ENCODE measurements at places on chromosomes 2 and 18.

- DNase-seq = peak; percentile 53
Observed at GRCh38 chr2:101697124-101698013, at the start of gene MAP4K4. Gene MAP4K4, plus strand, starts transcription at chr2:101697707. Its CDS starts 374 bp downstream, at chr2:101698081.

DNA sequence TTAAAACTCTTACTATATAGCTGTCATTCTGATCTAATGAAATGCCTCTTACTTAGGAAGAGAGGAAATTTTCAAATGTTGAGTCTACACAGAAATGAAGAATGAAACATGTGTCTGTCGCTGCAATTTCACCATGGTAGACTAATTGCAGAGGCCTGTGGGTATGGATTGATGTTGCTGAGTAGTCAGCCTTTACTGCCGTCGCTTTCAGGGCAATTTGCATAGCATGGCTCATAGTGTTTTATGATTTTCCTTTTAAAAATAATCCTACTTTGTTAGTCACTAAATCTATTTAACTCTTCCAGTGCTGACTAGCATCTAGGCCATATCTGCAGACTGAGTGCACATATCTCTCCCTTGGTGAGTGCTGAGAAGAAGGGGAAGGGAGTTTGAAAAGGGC lies 819.2 kb downstream of the SATB2 start:
- DNase-seq = no peak

GRCh38 chr2:120935339-120936313 lies 200.0 kb downstream of the GLI2 start:
- no peak for DNase-seq

DNA sequence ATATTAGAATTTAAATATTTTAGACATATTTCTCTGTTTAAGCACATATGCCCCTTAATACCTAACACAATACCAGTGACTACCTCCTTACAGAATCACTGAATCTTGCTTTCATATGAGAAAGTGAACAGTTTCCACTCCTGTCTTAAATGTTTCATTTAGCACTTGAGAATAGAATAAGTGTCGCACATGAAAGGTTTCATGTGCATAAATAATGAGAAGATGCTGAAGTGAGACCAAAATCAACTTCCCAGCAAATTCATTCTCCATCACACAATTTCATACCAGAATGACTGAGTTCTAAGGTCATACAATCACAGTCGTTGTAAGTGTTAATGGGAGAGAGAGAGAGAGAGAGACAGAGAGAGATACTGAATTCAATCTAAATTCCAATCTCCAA lies 51.2 kb downstream of the ATIC start:
- no peak for DNase-seq

GRCh38 chr2:120247851-120248250 lies 4.8 kb upstream of the RALB start:
- no peak for DNase-seq

GRCh38 chr2:165293440-165294420 lies 54.5 kb downstream of the SCN2A start:
- peak; percentile 73 for DNase-seq

GRCh38 chr2:124663645-124663997 lies 638.5 kb downstream of the CNTNAP5 start:
- DNase-seq = no peak

DNA sequence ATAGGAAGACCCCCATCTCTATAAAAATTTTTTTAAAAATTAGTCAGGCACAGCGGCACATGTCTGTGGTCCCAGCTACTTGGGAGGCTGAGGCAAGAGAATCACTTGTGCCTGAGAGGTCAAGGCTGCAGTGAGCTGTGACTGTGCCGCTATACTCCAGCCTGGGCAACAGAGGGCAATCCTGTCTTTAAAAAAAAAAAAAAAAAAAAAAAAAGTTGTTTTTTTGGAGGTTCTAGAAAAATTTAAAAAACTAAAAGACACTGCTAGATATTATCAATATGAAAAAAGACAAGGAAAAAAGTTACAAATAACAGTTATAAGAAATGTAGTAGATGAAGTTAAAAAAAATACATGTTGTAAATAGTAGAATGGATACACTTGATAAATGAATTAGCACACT lies 56.1 kb upstream of the C2orf15 start:
- DNase-seq = no peak

DNA sequence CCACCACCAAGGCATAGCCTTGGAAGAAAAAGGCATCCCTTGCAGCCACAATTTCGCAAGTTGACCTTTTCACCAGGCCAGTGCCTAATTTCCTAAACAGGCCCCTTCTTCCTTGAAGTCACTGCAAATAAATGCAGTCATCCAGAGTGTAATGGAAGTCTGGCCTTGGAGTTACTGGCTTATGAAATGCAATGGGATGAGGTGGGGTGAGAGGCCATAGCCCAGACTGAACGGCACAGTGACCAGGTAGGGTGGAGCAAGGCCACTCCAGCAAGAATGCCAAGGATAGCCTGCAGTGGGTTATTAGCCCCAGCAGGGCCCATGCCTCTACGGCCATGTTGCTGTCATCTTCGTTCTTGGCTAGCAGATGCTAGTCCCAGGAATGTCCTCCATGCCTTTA lies 68.4 kb downstream of the BCL11A start:
- no peak for DNase-seq

DNA sequence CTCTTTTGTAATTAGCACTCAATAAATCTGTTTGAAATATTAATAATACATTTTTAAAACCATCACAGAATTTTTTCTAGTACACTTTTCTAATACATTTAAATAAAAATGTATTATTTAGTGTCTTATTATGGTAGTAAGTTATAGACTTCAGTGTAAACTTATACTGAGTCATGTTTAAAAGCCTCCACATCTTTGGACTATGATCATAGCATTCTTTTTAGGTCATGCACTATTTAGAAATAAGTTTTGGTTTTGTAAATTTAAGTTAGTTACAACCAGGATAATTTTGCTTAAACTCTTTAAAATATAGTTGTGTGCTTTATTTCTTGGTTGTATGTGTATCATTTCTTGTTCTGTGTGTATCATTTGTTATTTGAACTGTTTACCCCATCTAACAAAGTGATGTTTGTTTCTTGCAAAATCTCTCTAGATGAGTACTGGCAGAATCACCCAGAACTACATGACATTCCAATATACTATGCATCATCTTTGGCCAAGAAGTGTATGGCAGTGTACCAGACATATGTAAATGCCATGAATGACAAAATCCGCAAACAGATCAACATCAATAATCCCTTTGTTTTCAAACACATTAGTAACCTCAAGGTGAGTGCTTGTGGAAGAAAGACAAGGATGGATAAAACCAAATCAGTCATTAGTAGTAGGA lies 16.7 kb downstream of the CPSF3 start:
- DNase-seq = no peak

GRCh38 chr18:13393338-13393737 lies 174.8 kb downstream of the LDLRAD4 start:
- peak; percentile 49 for DNase-seq

- DNase-seq = no peak
Observed at GRCh38 chr2:26016012-26016705, 17.7 kb upstream of the RAB10 start.

DNA sequence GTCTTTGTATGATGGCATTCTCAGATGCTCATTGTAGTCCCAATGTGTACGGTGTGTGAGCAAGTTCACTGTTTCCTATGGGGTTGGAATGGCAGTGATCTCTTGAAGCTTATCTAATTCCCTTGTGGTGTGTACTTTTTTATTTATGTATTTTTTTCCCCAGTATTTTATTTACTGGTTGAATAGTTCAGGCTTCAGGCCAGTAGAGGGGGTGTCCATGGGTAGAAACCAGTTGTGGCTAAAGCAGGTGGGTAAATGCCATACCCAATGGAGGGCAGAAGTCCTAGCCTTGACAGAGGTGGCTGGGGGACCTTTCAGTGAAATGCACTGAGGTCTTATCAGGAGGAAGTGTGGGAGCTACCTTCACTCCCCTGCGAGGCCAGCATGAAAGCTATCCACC lies 351.4 kb upstream of the CWC22 start:
- no peak for DNase-seq
